ENCODE measurements at places on chromosomes 13 and 19.

DNA sequence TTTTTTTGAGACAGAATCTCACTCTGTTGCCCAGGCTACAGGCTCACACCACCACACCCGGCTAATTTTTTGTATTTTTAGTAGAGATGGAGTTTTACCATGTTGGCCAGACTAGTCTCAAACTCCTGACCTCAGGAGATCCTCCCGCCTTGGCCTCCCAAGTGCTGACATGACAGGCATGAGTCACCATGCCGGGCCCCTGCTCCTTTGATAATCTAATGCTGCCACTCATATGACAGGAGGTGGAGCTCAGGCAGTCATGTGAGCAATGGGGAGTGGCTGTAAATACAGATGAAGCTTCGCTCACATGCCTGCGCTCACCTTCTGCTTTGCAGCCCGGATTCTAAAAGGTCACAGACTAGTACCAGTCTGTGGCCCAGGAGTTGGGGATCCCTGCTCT, 25.1 kb downstream of the ARHGEF18 start:
- no peak for DNase-seq

DNA sequence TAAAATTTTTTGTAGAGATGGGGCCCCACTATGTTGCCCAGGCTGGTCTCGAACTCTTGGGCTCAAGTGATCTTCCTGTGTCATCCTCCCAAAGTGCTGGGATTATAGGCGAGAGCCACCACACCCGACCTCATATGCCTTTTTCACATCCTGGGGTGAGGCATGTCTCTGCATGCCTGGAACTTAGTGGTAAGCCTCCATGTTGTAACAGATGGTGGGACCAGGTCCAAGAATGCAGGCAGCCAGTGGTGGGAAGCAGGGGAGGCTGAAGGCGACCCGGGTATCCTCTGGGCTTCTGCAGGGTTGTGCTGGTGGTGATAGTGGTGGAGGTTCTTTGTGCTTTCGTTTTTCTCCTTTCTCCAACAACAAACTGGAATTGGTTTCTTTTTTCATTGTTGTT, 30.1 kb upstream of the CCDC124 start:
- no peak for DNase-seq

DNA sequence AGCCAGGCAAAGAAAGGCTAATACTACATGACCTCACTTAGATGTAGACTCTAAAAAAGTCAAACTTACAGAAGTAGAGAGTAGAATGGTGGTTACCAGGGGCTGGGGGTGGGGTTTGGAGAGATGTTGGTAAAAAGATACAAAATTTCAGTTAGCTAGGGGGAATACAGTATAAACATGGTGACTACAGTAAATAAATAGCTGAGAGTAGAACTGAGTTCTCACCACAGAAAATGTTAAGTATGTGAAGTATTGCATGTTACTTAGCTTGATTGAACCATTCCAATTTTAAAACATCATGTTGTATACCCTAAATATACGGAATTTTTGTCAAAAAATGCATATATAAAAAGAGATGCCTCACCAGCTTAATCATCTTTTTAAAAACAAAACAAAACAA, 67.5 kb upstream of the DOCK9 start:
- no peak for DNase-seq

GRCh38 chr19:6260376-6260775, 19.4 kb downstream of the MLLT1 start:
- no peak for DNase-seq

- no peak for DNase-seq
Observed at GRCh38 chr13:111924678-111925075, 142.3 kb upstream of the SOX1 start.

DNA sequence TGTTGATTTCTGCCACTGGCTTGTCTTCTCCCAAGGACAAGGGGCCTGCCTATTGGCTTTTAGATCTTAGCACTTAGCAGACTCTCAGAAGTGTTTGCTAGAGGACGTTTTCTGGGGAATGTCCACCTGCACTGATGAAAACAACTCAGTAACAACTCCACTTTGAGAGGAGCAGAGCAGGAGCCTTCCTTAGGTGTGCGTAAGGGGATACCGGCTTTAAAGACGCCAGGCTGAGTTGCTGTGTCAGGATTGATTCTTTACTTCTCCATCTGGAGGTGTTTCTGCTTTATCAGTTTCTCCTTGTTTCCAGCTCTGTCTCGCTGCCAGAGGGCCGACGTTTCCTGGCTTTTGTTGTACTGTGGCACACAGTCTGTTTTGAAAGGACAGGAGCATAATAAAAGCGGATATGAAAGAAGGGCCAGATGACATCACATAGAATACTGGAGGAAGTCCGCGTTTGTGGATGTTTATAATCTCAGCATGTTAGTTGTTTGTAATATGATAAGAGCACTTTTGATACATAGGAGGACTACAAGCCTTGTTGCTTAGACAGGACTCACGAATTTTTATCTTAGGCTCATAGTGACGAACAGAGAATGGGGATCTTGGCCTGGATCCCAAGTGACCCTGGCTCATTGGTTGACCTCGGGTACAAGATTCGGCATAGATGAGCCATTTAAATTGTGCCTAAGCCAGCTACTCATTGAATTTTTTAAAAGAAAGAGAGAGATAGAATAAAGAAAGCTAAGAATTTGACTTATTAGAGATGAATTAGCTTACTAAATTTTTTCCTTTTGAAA, 34.6 kb downstream of the COL4A2 start:
- peak; percentile 8 for DNase-seq

DNA sequence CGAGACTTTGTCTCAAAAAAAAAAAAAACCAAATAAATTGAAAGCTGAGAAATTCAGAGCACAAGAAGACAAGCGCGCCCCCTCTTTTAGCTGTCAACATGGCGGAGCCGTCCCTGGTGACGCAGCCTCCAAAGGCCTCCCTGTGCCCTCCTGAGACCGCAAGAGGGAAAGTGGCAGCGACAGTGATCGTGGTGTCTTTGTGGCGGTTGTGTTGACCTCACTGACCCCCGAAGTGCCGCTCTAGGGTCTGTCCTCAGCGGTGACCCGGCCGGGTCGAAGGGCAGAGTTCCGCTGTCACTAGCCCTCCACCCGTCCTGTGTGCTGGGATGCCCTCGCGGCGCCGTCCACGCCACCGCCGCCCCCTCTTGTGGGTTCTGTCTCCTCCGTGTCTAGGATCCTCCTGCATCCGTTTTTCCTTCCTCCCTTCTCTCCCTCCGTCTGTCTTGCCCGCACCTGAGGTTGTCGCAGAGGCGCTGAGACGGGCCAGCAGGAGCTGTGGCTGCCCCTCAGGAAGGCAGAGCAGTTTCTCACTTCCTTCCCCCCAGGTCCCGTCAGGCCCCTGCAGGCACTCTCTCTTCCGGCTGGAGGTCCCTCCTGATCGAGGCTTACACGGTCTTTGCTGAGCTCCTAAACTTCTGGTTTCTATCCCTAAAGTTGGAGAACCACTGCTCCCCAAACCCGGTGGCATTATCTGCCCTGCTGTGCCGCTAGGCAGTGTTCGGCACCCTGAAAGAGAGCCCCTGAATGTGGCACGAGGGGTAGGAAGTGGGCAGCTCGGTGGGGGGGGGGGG, 7.2 kb downstream of the UHRF1 start:
- DNase-seq, result peak; percentile 72

DNA sequence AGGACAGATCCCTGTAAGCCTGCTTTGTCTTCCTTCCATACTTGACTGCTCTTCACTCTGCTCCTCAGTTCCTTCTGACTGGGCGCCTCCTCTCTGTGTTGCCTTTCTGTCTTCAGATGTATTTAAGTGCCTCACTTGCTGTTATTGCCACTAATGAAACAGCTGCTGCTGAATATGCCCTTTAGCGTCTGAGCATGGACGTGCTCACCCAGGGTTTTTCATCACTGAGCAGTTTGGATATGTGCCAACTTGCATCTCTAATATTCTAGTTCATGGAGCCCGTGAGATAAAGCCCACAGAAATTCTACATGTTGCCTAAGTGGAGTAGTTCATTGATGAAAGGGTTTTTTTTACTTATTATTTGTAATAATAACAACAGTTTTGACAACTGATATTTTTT, 198.2 kb downstream of the MYO16 start:
- no peak for DNase-seq

DNA sequence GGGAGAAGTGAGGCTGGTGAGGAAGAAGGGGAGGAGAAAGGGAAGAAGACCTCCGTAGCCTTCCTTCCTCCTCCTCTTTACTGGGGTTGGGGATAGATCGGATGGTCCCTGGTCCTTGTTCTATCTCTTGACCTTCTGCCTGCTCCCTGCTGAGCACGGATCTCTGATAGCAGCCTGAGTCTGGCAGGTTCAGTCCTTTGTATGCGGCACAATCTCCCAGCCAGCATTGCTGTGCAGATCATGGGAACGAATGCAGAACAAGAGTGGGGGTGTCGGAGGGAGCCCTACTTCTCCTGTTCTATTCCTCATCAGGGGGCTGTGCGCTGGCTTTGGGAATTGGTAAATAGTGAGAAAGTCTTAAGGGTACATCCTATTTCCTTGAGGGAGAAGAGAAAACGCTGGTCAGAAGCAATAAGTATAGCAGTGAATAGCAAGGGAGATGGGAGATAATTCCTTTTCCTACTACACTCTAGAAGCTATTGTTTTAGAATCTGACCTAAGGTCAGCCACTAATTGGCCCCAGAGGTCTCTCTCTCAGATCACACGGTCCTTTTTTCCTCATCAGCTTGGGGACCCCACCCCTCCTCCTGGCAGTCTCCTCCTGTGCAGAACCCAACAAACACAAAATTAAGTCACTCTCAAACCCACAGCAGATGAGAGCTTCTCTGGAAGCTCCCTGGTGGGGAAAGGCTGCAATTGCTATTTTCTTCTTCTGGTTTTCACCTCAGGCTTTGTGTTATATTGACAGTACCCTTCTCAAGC, 41.0 kb downstream of the KL start:
- peak; percentile 8 for DNase-seq

DNA sequence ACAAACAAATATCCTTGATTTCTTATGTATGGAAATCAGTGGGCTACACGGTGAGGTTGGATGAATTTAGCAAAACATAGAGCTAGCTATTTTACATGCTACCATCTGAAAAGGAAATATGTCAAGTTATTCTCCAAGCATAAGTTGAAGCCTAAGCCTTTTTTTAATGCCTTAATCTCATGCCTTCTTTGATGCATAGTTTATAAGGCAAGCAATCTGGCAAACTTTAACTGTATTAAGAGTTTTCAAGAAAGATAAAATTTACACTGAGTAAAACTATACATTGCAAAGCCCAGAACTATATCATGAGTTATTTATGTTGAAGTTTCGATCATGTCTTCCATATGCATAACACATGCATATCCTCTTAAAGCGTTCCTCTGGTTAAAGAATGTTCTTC, 85.0 kb upstream of the ATXN8OS start:
- no peak for DNase-seq

GRCh38 chr19:44955505-44956439, 592 bp downstream of the CLPTM1 start:
- no peak for DNase-seq

- DNase-seq, result no peak
Observed at GRCh38 chr13:66926851-66927524, 303.1 kb downstream of the PCDH9 start.

DNA sequence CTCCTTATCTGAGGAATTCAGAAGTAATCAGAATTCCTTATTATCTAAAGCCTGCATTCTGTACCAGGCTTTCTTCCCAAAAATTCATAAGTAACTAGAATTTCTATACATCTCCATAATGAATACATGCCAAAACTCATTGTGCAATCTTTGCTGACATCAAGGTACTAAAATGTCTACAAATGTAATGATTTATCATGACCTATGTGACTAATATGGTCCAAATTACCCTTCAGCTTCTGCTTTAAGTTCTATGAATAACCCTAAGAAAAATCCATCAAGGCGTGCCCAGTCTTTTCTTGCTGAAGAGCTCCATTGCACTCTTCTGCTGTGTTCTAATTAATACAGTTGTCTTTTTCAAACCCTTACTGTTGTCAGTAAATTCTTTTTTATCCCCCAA, 58.5 kb upstream of the SLITRK1 start:
- DNase-seq, result no peak

DNA sequence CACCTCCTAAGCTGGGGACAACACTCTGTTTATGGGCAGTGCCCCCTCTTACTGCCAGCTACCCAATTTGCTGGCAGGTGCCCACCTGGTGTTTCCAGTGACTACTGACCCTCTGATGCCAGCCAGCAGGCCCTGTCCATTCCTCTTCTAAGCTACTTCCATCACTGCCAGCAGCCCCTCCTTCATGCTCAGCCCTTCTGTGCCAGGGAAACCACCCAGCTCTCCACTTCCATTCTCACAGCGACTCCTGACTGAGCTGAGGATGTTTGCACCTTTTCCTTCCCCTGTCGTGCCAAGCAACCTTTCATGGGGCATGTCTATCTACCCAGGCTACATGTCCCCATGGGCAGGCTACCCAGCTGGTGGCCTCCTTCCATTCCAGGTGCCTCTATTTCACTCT, 24.0 kb upstream of the ZNF492 start:
- no peak for DNase-seq

GRCh38 chr13:25171170-25171516, 945 bp downstream of the AMER2 start:
- DNase-seq, result no peak

GRCh38 chr13:33515146-33515545, 229.6 kb upstream of the STARD13 start:
- no peak for DNase-seq

DNA sequence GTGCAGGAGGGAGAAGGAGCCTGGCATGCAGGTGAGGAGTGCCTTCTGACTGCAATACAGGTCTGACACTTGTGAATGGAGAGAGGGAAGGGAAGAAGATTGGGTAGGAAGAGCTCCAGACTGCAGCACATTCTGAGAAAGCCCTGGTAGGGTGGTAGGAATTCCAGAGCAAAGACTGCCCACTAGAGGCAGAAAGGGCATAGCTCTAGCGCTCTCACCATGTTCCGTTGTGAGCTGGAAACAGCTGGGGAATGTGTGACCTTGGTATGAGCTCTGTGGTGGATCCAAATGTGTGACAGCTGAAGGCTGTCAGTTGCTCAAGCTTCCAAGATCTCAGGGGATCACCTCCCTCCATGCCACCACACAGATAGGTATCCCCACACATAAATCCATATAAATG, 2.9 kb upstream of the MTUS2 start:
- no peak for DNase-seq

DNA sequence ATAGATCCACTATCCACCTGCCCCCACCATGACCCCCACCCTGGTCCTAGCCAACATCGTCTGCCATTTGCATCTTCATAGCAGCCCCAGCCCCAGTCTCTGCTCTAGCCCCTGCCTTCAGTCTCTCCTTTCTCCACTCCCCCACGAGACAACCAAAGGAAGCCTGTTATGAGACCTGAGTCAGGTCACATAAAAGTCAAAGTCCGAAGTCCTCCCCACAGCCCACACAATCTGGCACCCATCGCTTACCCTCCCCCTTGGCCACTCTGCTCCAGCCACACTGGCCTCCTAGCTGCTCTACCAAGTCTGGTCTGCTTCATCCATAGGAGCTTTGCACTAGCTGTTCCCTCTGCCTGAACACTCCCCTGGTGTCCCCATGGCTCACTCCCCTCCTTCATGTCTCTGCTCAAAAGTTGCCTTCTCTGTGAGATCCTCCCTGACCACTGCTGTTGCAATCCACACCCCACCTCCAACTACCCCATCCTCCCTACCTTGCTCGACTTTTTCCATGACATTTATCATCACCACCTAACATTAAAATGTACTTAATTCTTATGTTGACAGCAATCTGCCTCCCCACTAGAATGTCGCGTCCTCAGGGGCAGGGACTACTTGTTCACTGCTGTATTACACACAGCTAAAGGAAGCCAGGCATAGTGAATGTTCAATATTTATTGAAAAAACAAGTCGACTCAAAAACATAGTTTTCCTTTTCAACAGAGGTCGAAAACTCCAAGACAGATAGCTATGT, 1.2 kb upstream of the PLEKHG2 start:
- no peak for DNase-seq

GRCh38 chr19:55340784-55341147, 1.1 kb downstream of the KMT5C start:
- DNase-seq, result peak; percentile 35

GRCh38 chr19:18847549-18848463, 16.0 kb downstream of the UPF1 start:
- no peak for DNase-seq

- no peak for DNase-seq
Observed at GRCh38 chr13:48072304-48072703, 22.6 kb downstream of the MED4 start.
